Endothelial cell of umbilical vein (primary cell): ENCODE measurements at places on chromosomes 7 and 10. TPM values are rescaled to one million over a fixed set of nuclear protein-coding genes. Genes with fewer than 3 reads are reported as not detected.

SEMA3A gene
- total RNA-seq: 1.2 and 1.7 TPM in 2 replicates

METTL27 gene
- total RNA-seq: 1.2 and 10.8 TPM in 2 replicates

TMEM213 gene
- not detected in 2 replicates for total RNA-seq

SPDYE1 gene
- total RNA-seq: 0.12 TPM in 1 of 2 replicates, not detected in the other

PPP1R17 gene
- total RNA-seq: not detected in 2 replicates

PRSS37 gene
- total RNA-seq: not detected in 2 replicates

WNT8B gene
- not detected in 2 replicates for total RNA-seq

GDF2 gene
- total RNA-seq: not detected in 2 replicates

GIMAP4 gene
- 168 and 174 TPM in 2 replicates for total RNA-seq

OR2A7 gene
- 0.21 TPM in 1 of 2 replicates, not detected in the other for total RNA-seq

UNC5B gene
- total RNA-seq: 2.5 and 5.4 TPM in 2 replicates

MAGI2 gene
- 5.8 and 6.0 TPM in 2 replicates for total RNA-seq

LRGUK gene
- total RNA-seq: 0.11 TPM in 1 of 2 replicates, not detected in the other

ADRB1 gene
- total RNA-seq: 0.97 and 1.8 TPM in 2 replicates

PPRC1 gene
- total RNA-seq: 49.9 and 52.9 TPM in 2 replicates

CYP3A5 gene
- total RNA-seq: not detected in 2 replicates

KLF14 gene
- total RNA-seq: not detected in 2 replicates

ATRNL1 gene
- total RNA-seq: not detected in 2 replicates
